ENCODE measurements at places on chromosomes 1 and 21. TPM values are rescaled to one million over a fixed set of nuclear protein-coding genes. Genes with fewer than 3 reads are reported as not detected.
A peak's percentile ranks its signal among the peaks of the same experiment; 100 is the strongest.

GRCh38 chr1:9942399-9942938 is 722 bp downstream of the LZIC start:
- DNase-seq: peak; percentile 19

DNA sequence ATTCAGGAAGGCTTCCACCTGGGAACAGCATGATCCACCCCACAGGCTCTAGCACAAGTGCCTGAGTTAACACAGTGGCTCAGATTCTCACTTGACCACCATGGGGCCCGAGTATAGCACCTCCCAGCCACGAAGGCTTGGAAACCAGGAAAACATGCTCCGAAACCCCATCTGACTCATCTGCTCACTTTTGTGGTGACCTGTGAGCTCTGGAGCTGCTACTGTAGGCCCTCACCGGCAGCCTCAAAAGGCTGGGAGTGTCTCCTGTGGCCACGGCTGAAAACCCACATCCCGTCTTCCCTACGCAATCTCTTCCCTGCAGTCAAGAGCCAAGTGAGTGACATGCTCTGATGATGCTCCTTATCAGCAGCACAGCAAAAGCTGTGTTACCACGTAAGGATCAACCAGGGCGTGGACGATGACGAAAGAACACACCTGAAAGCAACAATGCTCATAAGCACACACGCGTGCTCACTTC is 81.4 kb downstream of the TGFBR3 start:
- no peak for DNase-seq

DNA sequence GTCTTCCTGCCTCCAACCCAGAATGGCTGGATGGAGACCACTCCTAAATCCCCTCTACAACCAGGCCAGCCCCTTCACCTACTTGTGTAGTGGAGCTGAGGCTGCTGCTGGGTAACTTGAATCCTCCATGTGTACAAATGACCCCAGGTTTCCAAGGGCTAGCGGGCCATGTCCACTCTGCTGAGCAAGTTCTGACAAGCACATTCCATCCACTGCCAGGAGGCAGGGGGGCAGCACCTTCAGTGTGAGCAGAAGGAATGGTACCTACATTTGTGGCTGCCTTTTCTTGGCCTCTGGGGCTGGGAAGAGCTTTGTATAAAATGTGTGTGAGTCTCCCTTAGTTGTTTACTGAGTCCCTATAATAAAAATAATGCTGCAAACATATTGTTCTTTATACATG is 14.5 kb downstream of the KIAA0040 start:
- no peak for DNase-seq

DNA sequence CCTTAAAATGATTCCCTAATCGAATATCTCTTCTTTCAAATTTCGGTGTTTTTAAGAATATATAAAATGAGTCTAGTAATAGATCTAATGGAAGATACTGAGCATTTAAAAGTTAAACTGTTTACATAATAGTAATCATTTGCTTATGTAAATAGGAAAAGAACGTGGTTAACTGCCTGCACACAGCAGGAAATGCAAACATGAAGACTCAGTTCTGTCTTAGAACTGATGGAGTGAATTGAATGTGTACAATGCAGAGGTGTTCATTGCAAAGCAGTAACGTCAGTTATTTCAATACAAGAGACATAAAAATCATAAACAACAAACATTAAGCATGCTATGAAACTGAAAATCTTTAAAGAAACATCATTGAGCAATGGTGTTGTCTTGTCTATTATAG is 359.4 kb upstream of the ADAMTS5 start:
- no peak for DNase-seq

DNM3 gene
- total RNA-seq: 0.59 TPM

PCSK9 gene
- total RNA-seq: 0.07 TPM

Measured in pulmonary artery endothelial cell (primary cell).